LNCaP clone FGC (cell line): ENCODE measurements at places on chromosomes 16 and 17.

DNA sequence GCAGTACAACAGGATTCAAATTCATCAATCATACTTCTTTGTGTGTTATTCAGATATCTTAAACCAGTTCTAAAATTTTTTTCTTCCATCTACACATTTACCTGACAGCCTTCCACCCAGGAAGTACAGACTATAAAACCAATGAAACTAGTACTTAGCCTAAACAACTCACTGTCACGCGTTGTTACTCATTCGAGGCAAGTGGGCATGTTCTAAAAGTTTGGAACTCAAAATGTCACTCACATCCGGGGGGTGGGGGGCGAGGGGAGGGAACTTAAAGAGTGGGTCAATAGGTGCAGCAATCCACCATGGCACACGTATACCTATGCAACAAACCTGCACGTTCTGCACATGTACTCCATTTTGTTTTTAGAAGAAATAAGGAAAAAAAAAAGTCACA lies 90.4 kb upstream of the PLEKHM1 start:
- no peak for DNase-seq

- DNase-seq = no peak
These were observed 397 bp downstream of the RIPOR1 start for GRCh38 chr16:67528870-67529581.

DNA sequence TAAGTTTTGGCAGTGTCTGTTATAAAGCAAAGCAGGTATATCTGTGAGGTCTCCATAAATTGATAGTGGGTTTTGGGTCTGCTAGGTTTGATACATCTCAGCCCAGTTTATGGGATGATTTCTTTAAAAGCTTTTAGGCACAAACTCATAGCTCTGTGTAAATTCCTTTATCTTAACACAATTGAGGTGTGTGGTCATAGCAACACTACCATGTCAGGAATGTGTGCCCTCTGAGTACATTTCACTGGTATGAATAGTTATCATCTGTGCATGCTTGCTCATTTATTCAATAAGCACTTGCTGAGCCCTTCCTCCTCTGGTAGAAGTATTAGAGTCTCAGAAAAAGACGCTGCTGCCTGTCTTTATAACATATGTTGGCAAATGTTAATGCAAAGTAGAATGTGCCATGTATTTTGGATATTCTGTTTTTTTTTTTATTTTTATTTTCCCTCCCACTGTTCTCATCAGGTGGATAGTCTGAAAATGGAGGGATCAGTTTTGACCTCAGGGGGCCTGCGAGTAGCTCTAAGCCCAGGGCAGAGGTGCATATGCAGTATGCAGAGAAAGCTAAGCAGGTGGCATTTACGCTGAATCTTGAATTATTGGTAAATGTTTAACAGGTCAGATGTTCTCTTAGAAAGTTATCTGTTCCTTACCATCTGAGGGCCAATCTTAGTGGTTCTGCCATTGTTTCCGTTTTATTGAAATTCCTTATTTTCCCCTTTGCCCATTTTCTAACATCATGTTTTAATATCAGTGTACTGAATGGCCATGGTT lies 90.7 kb downstream of the WNT3 start:
- no peak for DNase-seq

DNA sequence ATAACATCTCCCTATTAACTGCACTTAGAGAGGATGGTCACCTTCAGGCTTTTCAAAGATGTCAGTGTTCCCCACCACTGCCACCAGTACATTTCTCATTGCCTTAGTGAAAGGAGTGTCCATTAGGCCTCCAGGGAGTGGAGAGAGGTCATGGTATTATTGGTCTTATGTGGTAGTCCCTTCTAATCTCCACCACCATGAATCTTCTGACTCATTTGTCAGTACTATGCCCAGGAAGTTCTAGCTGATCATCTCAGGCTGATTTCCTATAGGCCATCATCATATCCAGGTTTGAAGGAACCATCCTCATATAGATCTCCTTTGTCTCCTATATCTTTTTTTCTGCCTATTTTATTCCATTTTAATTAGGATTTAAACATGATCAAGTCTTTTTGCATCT lies 221.5 kb downstream of the CYB561 start:
- DNase-seq = no peak

GRCh38 chr17:7882068-7882467 lies 6.5 kb upstream of the CHD3 start:
- DNase-seq = no peak

DNA sequence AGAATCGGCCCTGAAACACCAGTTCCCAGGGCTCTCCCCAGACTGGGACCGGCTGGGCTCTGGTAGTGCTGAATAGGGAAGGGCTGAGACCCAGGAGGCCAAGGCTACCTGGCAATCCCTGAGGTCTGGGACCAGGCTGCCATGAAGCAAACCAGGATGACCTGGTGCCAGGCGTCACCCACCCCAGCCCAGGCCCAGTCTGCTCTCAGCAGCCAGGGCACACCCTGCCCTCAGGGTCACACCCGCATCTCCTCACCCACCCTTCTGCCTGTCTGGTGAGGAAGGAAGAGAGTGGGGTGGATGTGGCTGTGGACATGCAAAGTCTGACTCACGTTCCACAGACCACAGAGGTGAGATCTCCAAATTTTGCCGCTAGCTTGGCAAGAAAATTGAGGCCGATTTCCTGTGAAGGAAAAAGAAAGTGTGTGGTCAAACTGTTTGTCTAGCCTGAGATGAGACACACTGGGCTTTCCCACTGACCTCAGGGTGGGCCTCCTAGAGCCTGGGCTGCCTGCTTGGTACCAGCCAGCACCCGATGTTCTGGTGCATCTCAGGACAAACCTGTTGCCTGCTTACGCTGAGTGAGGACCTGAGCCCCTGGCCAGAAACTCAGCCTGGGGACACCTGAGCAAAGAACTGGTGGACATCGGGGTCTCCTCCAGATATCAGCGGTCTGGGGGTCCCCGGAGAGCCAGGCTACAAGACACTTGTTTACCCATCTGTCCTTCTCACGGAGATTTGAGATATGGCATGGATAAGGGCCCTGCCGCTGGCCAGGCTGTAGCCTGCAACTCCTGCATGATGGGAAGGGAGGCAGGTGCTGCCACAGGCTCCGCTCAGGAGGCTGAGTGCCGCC lies 6.3 kb upstream of the RAB37 start:
- no peak for DNase-seq

- DNase-seq = no peak
These were observed 23.5 kb downstream of the ZNF276 start for GRCh38 chr16:89744813-89745212.

- DNase-seq = no peak
These were observed 12.1 kb downstream of the UBN1 start for GRCh38 chr16:4859190-4859899.

DNA sequence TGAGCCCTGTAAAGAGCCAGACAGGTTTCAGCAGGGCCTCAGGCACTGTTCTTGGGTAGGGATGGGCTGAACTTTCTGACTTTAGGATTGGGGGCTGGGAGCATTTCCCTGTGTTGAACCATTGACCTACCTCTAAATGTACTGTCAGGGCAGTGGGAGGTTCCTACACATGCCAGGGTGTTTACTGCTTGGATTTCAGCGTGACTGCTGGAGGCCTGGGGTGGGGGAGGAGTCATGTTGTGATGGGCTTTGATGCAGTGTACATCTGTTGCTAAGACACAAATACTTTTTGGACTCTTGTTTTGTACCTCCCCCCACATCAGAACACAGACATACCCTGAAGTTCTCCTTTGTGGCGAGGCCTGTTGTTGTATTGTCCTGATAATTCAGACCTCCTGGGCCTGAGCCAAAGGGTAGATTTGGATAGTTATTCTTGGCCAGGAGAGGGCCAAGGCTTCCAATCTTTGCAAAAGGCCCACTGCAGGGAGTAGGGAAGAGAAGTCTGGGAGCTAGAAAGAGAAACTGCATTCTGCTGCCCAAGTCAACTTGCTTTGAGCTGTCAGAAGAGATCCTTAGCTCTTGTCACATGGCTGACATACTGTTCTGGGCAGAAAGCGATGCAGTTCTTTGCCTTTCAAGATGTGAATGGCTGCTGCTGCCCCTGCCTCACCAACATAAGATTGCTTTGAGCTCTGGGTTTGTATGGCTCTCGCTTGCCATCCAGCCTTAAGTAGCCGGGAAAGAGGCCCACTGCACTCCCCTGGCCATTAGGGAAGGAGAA lies 3.7 kb downstream of the NFE2L1 start:
- DNase-seq = no peak

GRCh38 chr17:34307110-34307509 lies 12.1 kb upstream of the CCL8 start:
- no peak for DNase-seq

GRCh38 chr16:13634959-13635358 lies 285.0 kb upstream of the ERCC4 start:
- no peak for DNase-seq

DNA sequence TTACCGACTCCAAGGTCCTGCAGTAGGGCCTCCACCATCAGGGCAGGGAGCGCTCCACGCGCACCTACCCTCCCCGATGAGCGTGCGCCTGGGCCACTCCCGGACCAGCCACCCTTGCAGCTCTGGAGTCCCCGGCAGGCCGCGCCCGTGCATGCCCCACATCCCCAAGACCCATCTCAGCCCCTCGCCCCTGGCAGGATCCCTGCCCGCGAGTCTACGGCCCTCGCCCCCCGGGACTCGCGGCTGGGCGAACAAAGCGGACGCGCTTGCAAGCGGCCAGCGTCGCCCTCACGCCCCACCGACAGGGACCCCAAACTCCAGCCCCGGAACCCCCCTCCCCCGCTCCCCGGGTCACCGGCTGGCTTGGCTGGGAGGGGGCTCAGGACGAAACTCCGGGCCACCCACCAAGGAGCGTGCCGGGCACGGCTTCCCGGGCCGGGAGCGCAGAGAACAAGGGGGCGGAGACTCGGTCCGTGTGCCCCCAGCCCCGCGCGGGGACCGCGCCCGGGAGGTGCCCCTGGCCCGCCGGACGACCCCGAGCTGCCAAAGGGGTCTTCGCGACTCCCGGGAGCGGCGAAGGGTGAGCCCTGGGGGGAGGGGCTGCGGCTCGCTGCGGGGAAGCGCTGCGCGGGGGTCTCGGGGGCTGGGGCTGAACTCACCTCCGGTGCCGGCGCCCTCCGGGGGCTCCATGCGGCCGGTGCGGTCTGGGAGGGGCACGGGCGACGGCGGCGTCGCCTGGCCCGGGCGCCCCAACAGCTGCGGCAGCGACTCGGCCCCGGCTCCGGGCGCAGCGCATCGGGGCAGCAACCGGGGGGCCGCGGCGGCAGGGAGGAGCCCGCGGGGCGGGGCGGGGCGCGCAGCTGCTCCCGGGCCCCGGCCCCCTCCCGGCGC lies at the start of gene DBNDD1:
Gene DBNDD1, minus strand, starts transcription at position 805 of the 891 bp plus-strand sequence. Its CDS starts 115 bp downstream, at position 690.
- no peak for DNase-seq

GRCh38 chr16:54285414-54286089 lies 1.0 kb downstream of the IRX3 start:
- DNase-seq = no peak

- no peak for DNase-seq
These were observed 75.6 kb downstream of the MGAT5B start for GRCh38 chr17:76943781-76944213.

DNA sequence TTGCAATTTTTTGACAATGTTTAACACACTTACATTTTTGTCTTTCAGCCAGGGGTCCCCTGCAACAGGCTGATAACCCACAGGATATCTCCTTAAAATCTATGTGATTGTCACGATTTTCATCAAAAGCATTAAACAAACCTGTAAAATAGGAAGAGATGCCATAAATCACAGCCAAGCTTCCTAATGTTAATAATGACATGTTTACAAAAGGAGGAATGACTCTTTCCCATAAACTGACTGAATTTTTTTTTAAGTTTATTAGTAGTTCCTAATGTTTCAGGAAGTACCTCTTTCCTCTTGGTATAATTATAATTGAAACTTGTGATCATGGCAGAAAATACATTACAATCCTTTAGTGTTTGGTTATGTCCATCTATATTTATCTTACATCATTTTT lies 119.6 kb downstream of the CA4 start:
- DNase-seq = no peak

- no peak for DNase-seq
These were observed 537.7 kb upstream of the EEF2KMT start for GRCh38 chr16:5635331-5635730.

- DNase-seq = no peak
These were observed 10.9 kb upstream of the ST6GALNAC1 start for GRCh38 chr17:76654408-76654807.

- no peak for DNase-seq
These were observed 53.4 kb downstream of the PRKCB start for GRCh38 chr16:23889189-23889588.

GRCh38 chr17:19644493-19645210 lies 3.9 kb upstream of the ALDH3A2 start:
- DNase-seq = peak; percentile 78

GRCh38 chr17:7825206-7825990 lies 8.6 kb upstream of the KDM6B start:
- DNase-seq = no peak

- no peak for DNase-seq
These were observed 127.8 kb upstream of the KCNJ16 start for GRCh38 chr17:69947027-69947759.

DNA sequence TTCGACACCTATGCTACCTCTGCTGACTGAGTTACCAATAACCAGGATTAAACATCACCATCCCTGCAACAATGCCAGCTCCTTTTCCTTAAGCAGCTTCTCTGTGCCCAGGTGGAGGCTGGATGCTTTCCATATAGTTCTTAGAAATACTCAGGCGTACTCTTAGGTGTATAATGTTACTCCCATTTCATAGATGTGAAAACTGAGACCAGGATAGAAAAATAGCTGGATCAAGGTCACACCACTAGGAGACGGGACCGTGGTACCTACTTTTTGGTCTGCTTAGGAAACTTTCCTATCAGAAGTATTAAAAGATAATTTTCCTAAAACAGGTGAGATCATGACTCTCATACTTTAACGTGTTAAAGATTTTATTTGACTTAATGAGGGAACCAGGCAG lies 141.7 kb upstream of the RPL38 start:
- DNase-seq = no peak

- peak; percentile 69 for DNase-seq
These were observed 33.5 kb downstream of the MGAT5B start for GRCh38 chr17:76901542-76902197.

- no peak for DNase-seq
These were observed 83.1 kb upstream of the AXIN2 start for GRCh38 chr17:65644545-65644944.

- DNase-seq = peak; percentile 95
These were observed at the start of the genes NUDT21 and OGFOD1 for GRCh38 chr16:56450986-56451752. Gene NUDT21, minus strand, starts transcription at chr16:56451332. Its CDS starts 130 bp downstream, at chr16:56451202. Gene OGFOD1, plus strand, starts transcription at chr16:56451554. Its CDS starts 59 bp downstream, at chr16:56451613.

DNA sequence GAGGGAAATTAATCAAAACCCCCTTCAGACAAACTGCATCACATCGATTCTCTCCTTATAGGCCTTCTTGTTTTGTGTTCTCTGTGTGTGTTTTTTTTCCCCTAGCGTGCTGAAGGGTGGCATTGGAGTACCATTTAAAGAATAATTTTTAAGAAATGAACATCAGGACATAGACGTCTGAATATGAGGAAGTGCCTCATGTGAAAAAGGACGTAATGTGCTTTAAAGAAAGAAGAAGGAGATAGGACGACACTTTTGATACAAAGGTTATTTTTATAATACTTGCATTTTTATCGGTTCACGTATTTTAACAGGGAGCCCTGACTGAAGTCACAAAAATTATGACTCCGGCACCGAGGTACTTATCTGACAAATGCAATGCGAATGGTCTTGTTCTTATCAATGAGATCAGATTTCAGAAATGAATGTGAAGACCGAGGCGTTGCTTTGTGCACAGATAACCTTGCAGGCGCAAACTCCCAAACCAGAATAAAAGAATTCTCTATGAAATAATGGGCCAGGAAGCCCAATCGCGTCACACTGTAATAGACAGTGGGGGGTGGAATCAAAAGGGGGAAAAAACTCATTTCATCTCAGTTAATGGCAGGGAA lies 606.3 kb downstream of the MAF start:
- DNase-seq = no peak

- DNase-seq = no peak
These were observed 347.7 kb upstream of the KIF2B start for GRCh38 chr17:53475002-53475401.
